ENCODE measurements at places on chromosomes 16 and 17.

DNA sequence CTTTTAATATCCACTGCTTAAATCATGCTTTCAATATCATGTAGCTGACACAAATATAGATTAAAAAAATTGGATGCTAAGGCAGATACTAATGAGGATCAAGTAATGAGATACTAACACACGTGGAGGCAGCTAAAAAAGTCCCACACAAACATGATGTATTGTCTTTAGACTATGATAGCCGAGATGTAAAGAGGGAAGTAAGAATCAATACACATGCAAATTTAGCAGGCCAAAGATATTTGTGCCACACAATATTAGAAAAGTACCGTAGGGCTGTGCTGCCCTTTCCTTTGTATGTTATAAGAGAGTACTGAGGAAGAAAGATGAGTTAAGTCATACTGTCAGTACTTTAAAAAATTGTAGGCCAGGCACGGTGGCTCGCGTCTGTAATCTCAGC is 51.4 kb upstream of the STAC2 start:
- DNase-seq, result no peak

GRCh38 chr17:2792366-2793169 is 3.7 kb upstream of the RAP1GAP2 start:
- no peak for DNase-seq

DNA sequence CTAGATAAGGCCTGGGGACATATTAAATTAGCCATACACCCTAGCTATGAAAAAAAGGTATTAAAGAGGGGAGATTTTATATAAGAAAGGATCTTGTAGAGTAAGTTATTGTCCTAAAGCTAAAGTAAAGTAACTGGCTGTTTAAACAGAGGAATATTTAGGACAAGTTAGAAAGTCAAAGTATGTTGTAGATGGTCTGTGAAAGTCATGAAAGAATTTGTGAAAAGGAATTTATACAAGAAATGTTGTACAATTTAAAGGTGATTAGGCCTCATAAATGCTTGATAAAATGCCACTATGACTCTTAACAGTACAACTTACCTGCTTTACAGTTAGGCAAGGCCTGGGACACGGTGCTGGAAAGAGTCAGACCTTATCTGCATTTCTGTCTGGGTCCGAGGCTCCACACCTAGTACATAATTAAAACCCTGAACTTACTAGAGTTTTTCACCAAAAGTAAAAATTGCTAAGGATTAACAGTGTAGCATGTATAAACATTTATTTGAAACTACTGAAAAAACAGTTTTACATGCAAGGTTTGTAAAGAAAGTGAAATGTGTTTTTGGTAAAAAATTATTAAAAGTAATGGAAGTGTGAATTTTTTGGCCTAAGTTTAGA is 445.3 kb upstream of the TOM1L1 start:
- no peak for DNase-seq

DNA sequence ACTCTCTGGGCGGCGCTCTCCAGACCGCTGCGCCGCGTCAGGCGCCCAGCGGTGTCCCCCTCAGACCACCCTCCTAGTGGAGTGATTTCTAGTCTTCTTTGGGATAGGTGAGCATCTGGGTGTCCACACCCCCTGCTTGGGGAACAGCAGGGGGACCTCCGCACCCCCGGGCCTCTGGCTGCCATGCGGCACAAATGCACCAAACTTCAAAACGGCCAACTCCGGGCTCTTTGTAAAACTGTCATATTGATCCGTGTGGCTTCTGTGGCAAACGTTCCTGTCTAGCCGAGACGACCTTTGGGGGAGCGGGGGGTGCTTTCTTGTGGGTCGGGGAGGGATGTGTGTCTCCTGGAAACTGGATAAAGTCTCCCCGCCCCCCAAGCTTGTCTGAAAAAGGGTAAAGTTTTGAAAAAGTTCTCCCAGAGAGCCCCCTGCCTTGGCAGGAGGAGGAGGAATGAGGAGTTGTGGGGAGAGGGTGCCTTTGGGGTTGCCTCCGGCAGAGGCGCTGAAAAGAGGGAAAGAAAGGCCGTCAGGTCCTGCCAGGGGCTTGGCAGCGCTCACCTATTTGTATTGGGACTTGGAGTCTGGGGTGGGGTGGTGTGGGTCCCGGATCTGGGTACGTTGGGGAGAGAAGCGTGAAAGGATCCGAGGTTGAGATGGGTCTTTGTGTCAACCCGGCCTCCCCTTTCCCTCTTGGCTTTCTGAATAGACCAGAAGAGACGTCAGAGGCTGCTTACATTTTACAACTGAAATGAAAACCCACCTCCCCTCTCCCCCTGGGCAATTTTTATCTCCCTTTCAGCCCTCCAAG is 2.2 kb upstream of the CHD3 start:
- DNase-seq, result no peak

DNA sequence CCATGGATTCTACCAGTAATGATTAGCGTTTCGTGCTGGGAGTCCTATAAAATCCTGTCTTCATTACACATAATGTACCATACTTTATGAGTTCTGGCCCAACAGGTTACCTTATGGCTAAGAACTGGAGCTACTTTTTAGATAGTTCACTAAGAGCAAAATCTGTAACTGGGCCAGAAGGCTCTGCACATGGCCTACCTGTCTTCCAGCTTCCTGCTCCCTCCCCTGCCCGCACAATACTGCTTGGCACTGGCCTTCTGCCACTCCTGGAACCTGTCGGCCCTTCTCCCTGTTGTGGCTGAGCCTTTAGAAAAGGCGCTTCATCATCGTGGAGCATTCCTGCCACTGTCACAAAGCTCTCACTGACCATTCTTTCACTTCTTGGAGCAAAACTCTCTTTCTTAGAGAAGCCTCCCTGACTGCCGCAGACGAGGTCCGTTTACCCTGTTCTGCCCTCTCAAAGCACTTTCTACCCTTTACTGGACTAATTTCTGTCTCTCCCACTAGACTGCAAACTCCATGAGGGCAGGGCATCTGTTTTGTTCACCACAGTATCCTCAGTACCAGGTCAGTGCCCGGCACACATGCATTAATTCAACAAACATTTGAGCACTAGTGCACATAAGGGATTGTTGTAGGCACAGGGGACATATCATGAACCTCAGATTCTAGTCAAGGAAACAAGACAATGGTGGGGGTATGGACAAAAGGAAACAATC is 116.5 kb downstream of the PARN start:
- DNase-seq, result no peak

DNA sequence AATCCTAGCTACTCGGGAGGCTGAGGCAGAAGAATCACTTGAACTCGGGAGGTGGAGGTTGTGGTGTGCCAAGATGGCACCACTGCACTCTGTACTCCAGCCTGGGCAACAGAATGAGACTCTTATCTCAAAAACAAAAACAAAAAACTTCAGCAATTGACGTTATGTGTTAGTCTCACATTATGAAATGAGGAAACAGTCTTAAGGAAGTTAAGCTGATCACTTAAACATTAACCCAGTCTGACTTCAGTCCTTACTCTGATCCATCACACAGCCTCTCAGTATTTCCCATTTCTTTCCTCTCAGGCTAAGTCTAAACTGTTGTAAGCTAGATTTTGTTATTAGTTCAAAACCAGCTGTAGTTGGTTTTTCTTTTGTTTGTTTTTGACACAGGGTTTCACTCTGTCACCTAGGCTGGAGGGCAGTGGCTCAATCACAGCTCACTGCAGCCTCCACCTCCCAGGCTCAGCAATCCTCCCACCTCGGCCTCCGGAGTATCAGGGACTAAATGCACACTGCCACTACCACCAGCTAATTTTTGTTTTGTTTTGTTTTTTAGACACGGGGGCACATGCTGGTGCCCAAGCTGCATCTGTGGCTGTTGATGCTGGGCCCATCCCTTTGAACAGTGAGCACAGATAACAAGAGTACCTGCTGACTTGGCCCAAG is 6.3 kb downstream of the JPT1 start:
- DNase-seq, result no peak

GRCh38 chr17:81980707-81981343 is 3.4 kb downstream of the ASPSCR1 start:
- no peak for DNase-seq

DNA sequence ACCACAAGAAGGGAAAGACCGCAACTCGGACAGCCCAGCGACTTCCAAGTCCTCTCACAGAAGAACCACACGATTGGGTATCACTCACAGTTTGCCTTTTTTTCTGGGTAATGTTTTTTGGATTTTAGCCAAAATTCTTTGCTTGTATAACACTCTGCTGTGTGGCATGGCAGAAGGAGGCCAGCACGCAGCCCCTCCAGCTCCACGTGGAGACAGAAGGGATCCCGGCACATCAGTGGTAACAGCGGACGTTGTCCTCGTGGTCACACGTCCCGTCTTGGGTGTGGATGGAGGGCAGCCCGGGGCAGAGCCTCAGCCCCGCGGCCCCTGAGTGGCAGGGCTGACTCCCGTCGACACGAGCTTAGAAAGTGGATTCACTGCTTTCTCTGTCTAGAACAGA is 69.1 kb downstream of the KLHDC4 start:
- DNase-seq, result no peak

DNA sequence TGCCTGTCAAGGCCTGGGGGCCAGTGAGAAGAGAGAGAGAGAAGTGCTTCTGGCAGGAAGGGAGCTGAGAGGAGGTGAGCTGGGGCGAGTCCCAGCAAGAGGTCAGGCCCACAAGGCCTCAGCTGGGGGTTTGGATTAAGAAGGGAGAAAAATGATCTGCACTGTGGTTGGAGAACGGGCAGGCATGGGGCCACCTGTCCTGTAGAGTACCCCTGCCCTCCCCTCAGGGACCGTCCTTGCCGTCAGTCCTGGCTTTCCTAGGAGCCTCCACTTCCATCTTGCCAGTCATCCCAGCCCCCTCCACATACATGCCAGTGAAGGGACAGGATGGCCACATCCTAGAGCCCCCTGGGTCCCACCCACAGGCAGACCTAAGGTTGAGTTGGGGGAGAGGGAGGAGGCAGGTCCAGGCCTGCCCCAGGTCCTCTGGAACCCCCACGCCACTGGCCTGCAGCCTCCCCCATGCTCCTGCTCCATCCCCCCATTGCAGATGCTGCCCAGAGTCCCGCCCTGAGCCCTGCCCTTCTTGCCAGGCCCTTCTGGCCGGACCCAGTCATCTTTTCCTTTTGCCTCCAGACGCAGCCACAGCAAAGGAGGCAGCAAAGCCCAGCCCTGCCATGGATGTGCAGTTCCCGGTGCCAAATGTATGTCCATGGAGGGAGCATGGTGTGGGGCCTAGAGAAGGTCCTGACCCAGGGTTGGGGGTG is 18.9 kb downstream of the KATNB1 start:
- DNase-seq, result no peak

DNA sequence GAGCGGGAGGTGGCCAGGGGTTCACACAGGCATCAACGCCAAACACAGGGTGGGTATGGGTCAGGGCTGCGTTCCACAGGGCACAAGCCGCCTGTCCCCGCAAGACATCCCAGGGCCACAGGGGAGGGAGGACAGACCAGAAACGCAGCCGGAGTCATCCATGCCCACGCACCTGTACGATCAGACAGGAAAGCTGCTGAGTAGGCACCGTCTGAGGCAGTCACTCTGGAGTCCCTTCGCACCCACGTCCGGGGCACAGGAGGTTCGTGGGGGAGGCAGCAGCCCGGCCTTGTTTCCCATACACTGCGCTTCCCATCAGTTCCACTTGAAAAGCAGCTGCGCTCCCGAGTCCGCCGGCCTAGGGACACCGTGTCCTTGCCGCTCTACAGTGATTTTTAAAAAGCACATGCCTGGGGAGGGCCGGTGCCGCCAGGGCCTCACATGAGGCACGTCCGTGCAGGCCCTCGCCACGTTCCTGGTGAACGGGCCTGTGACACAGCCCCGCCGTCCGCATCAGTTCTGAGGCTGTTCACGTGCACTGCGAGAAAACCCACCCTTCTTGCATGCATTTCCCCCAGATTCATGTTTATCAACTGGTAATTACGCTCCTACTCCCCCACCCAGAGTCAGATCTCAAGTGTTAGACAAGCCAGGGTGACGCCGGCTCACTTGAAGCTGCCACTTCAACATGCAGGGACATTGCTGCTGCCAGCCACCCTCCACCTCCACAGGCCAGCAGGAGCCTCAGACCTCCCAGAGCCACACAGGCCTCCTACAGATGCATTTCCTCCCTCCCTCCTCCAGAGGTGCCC is 34.8 kb downstream of the WDR45B start:
- no peak for DNase-seq

- peak; percentile 74 for DNase-seq
Measured at GRCh38 chr17:6523330-6523729, 33.0 kb downstream of the PITPNM3 start.

- DNase-seq, result no peak
Measured at GRCh38 chr16:4535627-4536108, 2.9 kb downstream of the CDIP1 start.
